Stimulated activated CD4-positive, alpha-beta T cell treated with anti-CD3 and anti-CD28 coated beads, TNF-alpha, amount 100 ng/mL, for 24 hours (primary cell): ENCODE measurements at places on chromosomes 12 and 14.

GRCh38 chr12:49019443-49020324, 1.1 kb upstream of the PRKAG1 start:
- no peak for DNase-seq

- DNase-seq: no peak
These were observed 53.5 kb downstream of the DGLUCY start for GRCh38 chr14:91167380-91167770.

DNA sequence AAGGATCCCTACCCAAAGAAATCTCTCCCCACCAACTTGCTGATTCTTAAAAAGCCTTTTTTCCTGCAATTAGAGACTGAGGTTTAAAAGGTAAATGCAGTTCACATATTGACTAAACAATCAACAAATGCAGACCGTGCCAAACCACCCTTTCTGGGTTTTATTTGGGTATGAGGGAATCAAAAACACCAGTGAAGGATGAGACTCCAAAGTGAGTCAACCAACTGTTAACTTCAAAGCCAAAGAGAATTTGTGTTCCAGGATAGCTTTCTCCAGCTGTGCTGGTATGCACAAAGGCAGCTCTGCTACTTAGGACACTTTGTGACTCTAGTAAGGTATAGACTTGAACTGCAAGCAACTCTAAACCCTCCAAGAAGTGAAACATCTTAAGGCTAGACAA, 39.4 kb downstream of the RPS29 start:
- DNase-seq: no peak

DNA sequence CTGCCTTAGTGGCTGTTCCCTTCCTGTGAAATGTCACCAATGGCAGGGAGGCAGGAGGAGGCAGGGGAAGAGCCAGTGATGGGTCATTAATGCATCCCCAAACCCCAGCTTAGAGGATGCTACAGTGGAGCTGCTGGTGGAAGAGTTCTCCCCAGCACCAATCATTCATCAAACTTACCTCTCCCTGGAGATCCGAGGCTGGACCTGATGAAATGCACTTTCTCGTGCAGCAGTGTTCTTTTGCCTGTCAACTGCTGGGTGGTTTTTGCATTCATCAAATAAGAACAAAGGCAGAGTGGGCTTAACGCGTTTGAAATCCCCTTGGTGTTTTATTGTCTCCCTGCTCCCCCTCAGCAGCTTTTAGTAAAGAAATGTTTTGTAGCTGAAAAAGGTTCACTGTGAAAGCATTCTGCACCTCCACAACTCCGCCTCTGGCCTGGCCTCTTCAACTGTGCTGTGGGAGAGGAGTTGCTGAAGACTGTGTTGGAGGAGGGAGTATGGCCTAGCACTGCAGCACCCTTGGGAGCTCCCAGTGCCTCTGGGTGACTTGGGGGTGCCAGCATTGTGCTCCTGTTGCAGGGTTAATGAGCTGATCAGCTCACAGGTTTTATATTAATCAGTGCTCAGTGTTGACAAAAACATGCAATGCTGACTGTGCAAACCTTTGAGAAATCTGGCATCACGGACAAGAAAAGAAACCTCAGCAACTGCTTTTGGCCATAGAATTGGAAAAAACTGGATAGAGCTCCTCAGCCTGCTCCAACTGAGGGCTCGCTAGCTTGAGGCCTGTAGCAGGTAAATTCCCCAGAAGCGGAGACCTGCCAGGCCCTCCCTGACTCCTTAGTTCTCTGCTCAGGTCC, 14.4 kb downstream of the TSPAN9 start:
- no peak for DNase-seq
